Stimulated activated CD8-positive, alpha-beta memory T cell treated with anti-CD3 and anti-CD28 coated beads, Interleukin-4, amount 100 ng/mL, for 4 hours (primary cell): ENCODE measurements at places on chromosomes 7 and 10.

- DNase-seq, result no peak
Measured at GRCh38 chr10:97737770-97738265, 890 bp downstream of the ZFYVE27 start.

DNA sequence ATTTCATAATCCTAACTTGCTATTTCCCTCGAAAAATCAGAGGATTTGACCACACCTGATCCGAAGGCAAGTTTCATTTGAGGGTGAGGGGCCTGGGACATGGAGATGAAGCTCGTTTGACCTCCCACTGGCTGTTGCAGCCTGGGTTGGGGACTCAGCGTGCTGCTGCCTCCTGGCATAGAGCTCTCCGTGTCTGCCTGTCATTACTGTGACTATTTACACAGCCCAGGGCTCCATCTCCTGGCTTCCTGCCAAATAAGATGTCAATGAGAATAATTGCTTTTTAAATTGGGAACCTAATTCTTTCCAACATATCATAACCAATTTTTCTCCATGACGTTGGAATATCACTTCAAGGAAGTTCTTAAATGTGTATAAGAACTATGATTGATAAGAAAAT, 139.3 kb upstream of the COBL start:
- DNase-seq, result no peak

- no peak for DNase-seq
Measured at GRCh38 chr10:36441557-36441956, 683.8 kb upstream of the ANKRD30A start.

- DNase-seq, result no peak
Measured at GRCh38 chr10:44891721-44892120, 19.4 kb upstream of the TMEM72 start.

- no peak for DNase-seq
Measured at GRCh38 chr7:30744075-30744417, 7.9 kb upstream of the INMT start.

DNA sequence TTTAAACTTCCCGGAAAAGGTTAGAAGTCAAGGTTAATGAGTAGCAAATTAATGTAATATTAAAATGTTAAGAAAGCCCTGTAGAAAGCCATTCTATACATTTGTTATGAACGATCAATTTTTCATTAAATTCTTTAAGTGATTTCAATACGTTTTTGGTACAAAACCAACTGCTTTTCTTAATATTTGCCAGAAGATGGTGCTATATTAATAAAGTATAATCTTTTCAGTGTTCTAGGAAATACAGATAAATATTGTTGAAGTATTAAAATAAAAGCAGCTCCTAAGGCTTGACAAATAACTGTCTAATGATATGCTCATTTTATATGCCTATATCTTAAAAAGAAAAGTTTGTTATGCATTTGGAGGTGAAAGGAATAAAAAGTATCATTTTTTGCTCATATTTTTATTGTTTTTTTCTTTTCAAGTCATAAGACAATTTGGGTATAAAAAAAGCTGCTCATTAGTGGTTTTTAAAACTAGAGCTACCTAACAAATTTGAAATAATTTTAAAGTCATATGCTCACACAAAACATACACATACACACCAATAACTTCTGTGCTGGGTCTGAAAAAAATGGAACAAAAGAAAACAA, 130.3 kb upstream of the POT1 start:
- DNase-seq, result no peak

- DNase-seq, result no peak
Measured at GRCh38 chr7:30866939-30867338, 44.7 kb upstream of the AQP1 start.

DNA sequence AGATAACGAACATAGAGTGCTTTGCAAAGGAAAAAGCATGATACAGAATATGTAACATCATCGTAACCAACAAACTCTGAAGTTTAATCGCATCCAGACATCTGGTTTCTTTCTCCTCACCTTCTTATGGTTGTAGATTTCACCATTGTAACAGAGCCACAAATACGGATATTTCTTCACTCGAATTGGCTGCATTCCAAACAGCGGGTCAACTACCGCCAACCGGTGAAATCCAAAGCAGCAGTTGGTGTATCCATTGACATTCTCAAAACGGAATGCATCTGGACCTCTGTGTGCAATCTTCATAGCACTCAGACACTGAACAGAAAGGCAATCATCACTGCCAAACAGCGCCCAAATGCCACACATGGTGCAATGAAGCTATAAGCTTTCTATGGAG, 3.4 kb downstream of the ASNS start:
- DNase-seq, result no peak

DNA sequence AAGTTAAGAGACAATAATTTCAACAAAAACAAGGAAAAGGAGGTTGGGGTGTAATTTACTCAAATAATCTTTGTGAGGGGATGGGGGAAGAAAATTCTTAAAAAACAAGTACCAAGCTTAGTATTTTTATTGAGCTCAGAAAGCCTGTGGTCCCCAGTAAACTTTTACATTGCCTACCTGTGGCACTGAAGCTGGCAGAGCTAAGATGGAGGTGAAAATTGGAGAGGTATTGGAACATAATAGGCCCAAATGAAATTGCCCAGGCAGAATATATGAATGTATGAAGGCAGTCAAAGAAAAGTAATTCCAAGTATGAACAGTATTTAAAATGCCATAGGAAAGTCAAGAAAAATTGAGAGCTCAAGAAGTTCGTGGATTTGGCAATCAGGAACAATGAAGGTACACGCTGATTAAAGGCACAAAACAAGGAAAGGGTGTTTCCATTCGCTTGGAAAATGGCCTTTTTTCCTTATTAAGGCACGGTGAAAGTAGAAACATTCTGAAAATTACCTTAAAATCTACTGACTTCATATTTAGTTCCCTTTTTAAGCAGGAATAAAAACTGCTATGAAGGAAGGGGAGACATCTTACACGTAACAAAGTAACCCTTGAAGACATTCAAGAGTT, 3.4 kb upstream of the KMT2E start:
- no peak for DNase-seq

GRCh38 chr7:157526913-157527634, 190.3 kb downstream of the DNAJB6 start:
- no peak for DNase-seq

DNA sequence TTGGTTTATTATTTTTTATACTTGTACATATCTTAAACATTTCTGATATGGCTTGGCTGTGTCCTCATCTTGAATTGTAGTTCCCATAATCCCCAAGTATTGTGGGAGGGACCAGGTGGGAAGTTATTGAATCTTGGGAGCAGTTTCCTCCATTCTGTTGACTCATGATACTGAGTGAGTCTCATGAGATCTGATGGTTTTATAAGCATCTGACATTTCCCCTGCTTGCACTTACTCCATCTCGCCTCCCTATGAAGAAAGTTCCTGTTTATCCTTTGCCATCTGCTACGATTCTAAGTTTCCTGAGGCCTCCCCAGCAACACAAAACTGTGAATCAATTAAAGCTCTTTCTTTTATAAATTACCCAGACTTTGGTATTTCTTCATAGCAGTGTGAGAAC, 207.7 kb downstream of the TPK1 start:
- DNase-seq, result no peak

DNA sequence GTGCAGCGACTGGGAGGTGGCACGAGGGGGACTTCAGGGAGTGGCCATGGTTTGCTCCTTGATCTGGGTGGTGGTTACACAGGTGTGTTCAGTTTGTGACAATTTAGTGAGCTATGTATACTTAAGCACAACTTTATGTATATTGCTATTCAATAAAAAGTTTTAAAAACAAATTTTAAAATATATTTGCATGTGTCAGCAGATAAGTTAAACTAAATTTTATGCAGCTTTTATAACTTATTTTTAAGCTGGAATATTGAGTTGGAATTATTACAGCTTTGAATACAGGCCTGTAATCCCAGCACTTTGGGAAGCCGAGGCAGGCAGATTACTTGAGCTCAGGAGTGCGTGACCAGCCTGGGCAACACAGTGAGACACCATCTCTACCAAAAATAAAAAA, 5.4 kb downstream of the BAIAP2L1 start:
- no peak for DNase-seq

DNA sequence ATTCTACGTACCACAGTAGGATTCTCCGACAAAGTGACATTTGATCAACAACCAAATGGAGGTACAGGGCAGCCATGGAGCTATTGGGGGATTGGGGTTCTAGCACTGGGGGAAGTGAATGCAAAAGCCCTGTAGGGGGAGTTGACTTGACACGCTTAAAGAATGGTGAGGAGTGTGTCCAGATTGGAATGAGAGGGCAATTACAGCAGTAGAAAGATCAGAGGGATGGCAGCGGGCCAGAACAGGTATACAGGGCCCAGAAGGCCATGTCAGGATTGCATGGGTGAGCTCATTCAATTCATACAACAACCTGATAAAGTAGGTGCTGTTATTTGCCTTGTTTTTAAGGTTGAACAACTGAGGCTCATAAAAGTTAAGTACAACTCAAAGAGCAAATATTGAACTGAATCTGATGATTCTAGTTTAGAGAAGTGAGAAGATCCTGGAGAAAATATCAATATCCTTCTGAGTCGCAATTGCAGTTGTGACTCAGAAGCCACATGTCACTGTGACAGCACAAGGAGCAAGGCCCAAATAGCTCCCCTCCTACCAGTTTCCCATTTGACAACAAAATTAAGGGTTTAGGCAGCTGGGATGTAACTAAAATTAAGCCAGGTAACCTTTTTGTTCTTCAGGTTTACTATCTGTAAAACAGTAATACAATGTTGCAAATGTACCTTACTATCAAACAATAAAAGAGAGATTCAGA, 28.0 kb upstream of the CTTNBP2 start:
- DNase-seq, result no peak

DNA sequence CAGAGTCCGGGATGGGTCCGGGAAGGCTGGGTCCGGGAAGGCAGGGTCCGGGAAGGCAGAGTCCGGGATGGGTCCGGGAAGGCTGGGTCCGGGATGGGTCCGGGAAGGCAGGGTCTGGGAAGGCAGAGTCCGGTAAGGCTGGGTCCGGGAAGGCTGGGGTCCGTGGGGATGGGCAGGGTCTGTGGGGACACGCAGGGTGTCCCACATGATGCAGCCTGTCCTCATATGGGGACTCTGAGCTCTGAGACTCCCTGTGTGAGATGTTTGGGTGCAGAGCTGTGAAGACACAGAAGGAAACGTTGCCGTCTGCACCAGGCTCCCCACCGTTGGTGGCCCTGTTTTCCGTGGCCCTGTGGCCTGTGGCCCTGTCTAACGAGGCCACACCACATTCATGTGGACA, 45.7 kb upstream of the ADGRA1 start:
- no peak for DNase-seq

- DNase-seq, result no peak
Measured at GRCh38 chr10:124132306-124132705, 38.9 kb upstream of the CHST15 start.

- DNase-seq, result no peak
Measured at GRCh38 chr10:108696792-108697477, 1226.4 kb downstream of the XPNPEP1 start.

DNA sequence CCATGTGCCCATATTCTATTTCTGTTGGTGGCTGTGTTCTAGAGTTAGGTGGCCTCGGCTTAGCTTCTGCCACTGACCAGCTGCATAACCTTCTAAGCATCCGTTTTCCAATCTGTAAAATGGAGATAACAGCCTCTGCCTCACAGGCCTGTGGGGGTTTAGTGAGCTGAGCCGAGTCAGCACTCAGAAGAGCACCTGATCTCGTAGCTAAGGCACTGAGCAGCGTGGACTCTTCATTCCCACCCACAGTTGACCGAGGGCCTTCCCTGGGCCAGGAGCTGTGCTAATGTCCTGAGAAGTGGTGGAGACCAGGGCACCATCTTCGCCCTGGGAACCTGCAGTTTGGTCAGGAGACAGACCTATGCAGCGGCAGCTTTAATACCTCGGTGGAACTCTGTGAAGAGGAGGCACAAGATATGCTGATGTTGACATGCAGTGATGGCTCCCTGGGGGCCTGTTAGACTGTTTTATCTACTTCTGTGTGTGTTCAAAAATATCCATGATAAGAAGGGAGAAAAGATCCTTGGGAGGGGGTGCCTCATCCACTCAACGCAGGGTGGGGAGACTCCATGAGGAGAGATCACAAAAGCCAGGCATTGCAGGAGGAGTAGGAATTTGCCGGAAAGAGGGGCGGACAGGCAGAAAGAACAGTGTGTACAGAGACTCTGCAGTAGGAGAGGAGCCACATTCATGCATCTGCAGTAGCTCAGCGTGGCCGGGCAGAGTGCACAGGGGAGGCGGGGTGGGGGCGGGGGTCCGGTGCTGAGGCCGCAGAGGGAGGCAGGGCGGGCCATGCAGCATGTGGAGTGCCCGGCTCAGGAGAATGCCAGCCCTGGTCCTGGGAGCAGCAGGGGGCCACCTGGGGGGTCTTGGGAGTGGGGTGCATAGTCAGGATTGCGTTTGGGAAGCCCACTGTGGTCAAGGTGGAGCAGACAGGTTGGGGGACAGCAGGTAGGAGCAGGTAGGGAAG, 136.8 kb downstream of the C10orf105 start:
- DNase-seq, result no peak

DNA sequence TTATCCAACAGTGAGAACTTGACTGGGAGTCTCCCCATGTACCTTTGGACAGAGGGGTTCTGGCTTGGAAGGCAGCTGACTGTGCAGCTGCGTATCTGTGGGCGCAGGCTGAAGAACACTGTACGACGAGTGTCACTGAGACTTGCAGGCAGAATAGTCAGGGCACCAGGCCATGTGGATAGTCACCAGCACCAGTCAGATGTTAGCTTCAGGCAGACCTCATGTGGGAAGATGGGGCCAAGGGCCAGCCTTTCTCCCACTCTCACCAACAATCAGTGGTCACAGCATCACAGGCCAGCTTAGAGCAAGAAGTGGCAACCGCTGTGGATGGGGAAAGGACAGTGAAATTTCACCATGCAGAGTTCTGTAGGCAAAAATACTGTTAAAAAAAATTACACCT, 43.4 kb upstream of the GJD4 start:
- no peak for DNase-seq

GRCh38 chr10:70583669-70584037, 18.9 kb downstream of the PRF1 start:
- no peak for DNase-seq

DNA sequence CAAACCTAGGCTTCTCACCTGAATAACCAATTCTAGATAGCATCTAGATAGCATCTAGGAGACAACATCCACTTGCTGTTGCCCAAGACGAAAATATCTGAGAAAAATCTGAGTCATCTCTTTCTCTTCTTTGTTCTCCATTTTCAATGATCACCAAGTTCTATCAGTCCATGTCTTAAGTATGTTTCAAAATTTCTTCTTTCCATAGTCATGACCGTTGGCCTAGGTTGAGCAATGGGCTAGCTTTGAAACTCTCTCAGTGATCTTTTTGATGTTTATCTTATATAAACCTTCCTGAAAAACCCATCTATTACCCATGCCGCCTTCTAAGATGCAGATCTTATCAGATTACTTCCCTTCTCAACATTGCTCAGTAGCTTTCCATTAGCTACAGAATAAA, 23.4 kb upstream of the CASD1 start:
- DNase-seq, result no peak

DNA sequence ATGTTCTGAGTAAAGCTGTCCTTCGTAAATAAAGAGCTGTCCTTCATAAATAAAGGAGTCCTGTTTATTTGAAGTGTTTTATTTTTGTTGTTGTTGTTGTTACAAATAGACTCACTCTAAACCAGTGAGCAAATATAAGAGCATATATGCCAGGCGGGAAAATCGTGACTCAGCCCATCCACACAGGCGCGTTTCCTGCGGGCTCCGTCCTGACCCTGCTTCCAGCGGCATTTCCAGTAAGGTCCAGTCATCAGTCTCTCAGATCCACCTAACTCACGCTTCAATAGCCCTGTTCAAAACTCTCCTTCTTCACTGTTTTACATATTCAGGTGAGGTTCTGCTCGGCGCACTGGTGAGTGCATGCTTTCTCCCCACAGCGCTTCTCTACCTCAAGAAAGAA, 277.2 kb upstream of the ADARB2 start:
- DNase-seq, result no peak
